Eye (tissue), 1 donor: ENCODE measurements at places on chromosomes 1 and 21.
A peak's percentile ranks its signal among the peaks of the same experiment; 100 is the strongest.

DNA sequence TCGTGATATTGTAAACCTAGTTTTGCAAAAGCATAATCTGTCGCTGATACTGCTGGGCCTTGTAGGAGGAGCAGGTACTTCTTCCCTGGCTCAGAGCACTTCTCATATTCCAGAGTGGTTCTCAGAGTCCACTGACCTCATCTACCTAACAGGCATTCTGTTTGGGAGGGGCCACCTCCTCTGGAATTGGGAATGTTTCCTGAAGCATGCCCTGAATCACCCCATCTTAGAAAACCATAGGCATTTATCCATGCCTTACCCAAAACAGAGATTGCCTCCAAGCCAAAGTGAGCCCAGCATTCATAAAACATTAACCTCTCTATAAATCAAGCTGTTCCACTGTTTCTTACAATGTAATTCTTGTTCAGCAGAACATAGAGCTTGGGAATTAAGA is 35.1 kb downstream of the SLC44A3 start:
- no peak for DNase-seq

- peak; percentile 90 for DNase-seq
Measured at GRCh38 chr1:45205910-45206721, at the start of gene ZSWIM5. Gene ZSWIM5 (minus strand): TSS chr1:45206605. CDS start chr1:45206350, 255 bp downstream.

GRCh38 chr1:212234431-212235395 is 50.5 kb upstream of the PPP2R5A start:
- DNase-seq: no peak

DNA sequence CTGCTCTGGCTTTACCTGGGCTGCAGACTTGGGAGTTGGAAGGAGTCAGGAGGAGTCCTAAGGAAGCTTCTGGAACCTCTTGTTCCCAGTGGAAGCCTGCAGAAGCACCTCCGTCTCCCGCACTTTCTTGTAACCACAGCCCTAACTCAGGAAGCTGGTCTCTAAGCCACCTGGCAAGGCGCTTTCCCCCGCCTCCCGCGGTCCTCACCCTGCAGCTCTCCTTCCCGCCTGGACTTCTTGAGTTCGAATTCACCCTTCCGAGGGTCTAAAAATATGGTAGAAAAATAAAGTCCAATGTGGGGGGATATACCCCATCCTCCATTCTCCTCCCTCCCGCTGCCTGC is 15.1 kb downstream of the PAX7 start:
- DNase-seq: no peak

- no peak for DNase-seq
Measured at GRCh38 chr1:15941899-15942660, 33.8 kb downstream of the ZBTB17 start.

DNA sequence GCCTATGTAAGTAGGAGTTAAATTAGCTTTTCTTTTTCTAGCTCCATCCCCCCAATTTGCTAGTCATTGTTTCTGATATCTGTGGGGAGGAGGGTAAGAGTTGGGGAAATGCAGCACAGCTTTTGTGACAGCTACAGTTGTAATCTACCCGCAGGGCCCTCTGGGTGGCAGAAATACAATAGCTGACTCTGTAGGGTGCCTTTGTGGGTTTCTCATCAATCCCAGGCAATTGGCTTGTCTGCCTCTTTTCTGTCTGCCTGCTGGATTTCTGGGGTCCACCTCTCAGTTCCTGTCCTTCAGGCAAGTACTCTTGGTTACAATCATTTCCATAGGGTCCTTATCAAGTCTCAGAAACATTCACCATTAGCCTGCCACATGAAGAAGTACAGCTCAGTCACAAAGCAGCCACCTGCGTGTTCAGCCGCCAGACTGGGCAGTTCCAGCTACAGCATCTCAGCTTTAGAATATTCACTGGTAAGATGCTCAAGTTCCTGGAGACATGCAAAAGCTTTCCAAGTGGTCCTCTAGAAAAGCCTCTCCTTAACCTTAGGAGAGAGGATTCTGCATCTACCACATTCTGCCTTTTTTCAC is 19.2 kb upstream of the SLC44A5 start:
- peak; percentile 42 for DNase-seq

GRCh38 chr1:203516184-203516583 is 22.2 kb downstream of the OPTC start:
- peak; percentile 77 for DNase-seq

- no peak for DNase-seq
Measured at GRCh38 chr21:32437729-32438128, 25.2 kb downstream of the EVA1C start.
